ENCODE measurements at places on chromosomes 3 and 15. TPM values are rescaled to one million over a fixed set of nuclear protein-coding genes. Genes with fewer than 3 reads are reported as not detected.

The CAMKV gene
- not detected for total RNA-seq

DNA sequence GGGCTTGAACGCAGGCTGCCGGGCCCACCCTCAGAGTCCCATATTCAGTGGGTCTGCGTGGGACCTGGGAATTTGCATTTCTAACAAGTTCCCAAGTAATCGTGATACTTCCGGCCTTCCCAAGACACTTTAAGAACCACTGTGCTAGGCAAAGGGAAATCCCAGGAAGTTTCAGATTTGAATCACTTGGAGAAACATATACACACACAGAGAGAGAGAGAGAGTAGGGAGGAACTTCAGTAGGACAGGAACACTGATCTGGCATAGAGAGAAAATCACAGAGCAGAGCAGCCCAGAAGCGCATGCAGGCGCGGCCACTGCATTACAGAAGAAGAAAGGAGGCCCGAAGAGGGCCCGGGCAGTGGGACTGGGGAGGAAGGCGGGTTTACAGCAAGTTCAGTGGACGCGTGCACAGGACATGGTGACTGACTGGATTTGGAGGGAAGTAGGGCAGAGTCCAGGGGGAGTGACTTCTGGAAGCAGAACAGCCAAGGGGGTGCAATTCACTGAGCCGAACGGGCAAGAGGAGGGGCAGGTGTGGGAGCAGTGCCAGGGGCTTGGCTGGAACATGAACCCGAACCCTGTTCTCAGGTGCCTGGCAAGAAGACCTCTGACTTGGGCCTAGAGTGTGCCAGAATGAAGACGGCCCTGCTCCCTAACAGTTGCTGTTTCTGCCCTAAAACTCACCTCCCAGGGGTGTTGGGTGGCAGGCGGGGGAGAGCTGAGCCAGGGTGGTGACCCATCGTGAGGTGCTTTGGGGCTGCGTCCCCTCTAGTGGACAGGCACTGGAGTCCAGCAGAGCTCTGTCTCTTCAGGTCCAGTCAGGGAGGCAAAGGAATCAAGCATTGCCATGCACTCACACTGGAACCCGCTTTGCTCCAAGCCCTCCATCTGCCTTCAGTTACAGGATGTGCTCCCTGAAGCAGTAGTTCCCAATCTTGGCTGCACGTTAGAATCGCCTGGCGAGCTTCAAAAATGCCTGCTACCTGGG is 101.3 kb upstream of the HES1 start:
- DNase-seq: no peak

DNA sequence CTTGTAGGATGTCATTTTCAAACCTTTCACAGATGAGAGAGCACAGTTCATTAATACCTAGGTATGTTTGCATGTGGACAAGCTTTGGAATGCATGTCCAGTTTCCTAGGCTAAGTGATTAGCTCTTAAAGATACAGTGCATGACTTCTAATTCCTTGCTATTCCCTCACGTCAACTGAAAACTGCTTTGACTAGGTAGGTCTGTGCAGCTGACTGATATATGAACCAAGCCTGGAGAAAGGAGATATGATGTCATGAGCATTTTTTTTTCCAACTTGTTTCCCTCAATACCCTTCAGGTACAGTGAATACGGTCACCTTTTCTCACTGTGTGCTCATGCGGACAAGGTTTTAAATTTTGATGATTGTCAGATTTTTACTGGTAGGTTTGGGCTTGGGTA is 41.6 kb upstream of the TASOR start:
- DNase-seq: no peak

DNA sequence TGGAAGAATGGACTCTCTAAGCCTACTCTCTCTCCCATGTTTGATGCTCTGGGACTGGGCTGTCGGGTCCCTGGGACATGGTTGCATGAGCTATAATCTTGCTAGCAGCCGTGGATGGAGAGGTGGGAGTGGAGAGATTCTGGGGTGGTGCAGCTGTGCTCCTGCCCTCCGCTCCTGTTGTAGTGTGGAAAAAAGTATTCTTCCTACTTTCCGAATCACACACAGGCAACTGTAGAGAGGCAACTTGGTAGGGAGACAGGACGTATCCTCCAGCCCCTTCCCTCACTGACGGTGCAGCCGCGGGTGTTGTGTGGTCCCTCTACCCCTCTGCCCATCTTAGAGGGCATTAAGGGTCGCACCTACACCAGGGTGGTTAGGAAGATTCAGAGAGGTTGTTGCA is 281.4 kb upstream of the TLE3 start:
- no peak for DNase-seq

DNA sequence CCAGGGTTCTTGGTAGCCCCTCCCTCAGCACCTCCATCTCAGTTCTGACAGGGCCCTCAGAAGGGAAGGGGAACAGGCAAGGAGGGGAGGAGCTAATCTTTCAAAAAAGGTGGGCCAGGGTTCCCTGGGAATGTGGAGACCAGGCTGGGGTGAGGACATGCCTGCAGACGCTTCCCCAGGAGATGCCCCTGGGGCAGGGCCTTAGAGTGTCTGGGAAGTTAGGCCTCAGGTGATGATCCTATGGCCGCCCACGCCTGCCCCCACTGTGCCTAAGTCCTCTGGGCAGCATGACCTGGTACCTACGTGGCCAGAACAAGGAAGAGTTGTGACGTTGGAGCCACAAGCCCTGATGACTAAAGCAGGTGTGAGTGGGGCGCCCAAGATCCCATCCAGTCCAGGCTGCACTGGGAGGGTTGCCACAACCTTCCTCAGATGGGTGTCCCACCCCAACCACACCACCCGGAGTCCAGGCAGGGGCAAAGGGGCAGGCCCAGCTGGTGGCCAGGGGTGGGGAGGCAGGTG is 3.9 kb upstream of the SEMA3B start:
- DNase-seq: no peak

- DNase-seq: no peak
Measured at GRCh38 chr15:49752517-49752916, 131.7 kb downstream of the DTWD1 start.

- no peak for DNase-seq
Measured at GRCh38 chr15:95292785-95293450, 1037.6 kb upstream of the NR2F2 start.

DNA sequence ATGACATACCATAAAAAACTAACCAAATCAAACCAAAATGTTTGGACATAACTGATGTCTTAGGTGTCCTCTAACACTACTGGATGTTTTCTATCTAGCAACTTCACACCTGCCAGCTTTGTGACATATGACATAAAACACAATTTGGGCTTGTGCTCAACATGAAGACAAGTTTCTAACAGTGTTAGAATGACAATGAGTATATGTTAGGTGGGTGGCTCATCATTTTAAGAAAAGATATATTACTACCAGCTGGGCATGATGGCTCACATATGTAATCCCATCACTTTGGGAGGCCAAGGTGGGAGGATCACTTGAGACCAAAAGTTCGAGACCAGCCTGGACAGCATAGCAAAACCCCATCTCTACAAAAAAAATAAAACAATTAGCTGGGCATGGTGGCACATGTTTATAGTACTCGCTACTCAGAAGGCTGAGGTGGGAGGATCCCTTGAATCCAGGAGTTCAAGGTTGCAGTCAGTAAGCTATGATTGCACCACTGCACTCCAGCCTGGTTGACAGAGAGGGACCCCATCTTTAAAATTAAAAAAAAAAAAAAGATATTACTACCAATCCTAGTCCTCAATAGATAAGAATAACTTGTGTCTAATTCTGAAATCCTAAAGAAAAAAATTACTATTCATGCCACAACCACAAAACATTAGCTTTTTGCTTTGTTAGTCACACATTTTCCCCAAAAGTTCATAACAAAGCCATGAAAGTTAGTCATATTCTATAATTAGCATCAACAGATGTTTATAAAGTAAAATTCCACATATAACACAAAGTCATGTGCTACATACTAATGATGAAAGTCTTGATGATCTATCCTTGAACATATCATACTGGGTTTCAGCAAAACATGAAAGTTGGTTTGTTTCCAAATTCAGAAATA is 59.9 kb downstream of the LRRFIP2 start:
- DNase-seq: no peak

DNA sequence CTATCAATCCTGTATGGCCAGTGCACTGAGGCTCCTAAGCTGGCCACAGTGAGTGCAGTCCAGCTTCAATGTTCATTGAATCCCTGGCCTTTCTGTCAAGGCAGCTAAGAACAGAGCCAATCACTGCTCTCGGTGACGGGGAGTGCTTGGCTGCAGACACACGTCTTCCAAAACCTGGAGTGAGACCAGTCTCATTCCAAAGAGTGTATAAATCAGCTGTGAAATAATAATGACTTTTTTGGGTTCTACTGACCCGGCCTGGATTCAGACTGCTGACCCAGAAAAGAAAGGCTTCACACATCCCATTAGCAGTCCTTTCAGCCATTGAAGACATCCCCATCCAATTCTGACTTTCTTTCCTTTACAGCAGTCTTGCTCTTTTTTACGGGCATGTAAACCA is 665.5 kb downstream of the GBE1 start:
- no peak for DNase-seq

- DNase-seq: no peak
Measured at GRCh38 chr15:75751891-75752290, 39.2 kb upstream of the CSPG4 start.

- peak; percentile 54 for DNase-seq
Measured at GRCh38 chr3:30628901-30629590, 22.6 kb downstream of the TGFBR2 start.

DNA sequence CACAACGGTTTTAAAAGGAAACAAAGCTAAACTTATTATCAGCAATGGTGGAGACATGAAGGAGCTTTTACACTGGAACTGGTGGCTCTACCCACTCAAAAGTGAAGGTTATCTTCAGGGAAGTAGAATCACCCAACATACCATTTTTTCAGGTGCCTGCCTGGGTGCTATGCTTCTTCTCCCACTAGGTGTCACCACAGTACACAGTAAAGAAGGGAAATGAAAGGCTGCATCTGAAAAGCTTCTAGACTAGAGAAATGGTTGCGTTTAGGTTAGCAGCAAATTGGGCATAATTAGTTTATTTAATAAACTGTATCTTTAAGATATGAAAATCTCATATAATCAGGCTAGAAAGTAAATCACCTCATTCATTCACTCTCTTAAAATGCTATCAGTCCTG is 47.0 kb upstream of the SELENOK start:
- peak; percentile 26 for DNase-seq

- DNase-seq: no peak
Measured at GRCh38 chr3:124965413-124965812, 30.9 kb upstream of the MUC13 start.

Measured in SJCRH30 (cell line).